ENCODE measurements at places on chromosomes 12 and 14.

DNA sequence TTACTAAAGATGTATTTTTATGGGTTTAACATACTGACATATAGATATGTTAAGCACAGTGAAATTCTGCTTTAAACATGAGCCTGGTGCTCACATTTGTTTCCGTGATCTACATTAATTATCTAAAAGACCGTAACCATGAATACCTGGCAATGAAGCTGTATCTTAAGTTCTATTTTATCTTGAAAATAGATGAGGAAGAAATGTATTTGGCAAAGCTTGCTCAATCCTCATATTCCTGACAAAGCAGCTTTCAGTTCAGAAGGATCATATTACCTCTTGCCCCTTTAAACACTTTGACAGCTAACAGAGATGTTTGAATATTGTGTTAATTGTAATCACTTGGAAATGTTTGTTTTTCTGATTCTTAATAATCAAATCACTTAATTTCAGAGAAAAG is 9.8 kb downstream of the EPYC start:
- no peak for DNase-seq

DNA sequence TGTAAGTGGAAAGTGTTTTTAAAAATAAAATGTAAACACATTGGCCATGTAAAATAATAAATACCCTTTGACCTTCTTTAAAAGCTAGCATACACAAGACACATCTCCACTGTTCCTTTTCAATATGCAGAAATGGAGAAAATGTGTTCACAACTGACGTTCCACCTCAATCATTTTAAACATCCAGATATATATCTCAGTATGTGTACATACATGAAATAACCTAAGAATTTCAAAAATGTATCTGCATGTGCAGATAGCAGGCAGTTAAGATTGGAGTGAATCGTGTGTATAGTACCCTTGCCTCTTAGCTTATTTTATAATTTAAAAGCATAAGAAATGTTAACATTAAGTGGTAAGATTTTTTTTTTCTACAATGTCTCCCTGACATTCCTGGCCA is 406.2 kb upstream of the FLRT2 start:
- DNase-seq = no peak

DNA sequence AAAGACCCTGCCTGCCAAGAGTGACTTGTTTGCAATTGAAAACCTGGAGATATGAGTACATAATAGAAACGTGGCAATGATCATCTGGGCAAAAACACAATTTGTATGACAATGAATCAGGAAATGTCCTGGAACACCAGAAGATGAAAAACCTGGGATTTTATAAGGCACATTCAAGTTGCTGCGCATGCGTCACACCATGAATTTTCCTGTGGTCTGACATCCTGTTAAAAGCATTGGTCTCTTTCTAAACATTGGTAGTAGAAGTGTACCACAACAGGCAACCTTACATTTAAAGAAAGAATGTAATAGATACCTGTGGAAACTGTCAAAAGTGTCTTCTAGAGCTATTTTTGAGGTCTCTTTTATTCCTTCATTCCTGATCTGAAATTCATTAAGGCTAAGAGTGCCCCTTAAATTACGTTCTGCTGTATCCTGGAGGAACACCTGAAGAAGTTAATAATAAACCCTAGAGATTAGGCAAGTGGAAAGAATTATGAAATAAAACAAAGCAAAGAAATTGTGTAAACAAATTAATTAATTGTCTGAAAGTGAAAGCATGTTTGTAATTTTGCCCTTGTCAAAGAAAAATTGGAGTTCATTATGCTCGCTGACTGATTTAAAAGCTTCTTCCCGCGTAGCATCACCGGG is 676.5 kb downstream of the DIO2 start:
- DNase-seq = no peak

DNA sequence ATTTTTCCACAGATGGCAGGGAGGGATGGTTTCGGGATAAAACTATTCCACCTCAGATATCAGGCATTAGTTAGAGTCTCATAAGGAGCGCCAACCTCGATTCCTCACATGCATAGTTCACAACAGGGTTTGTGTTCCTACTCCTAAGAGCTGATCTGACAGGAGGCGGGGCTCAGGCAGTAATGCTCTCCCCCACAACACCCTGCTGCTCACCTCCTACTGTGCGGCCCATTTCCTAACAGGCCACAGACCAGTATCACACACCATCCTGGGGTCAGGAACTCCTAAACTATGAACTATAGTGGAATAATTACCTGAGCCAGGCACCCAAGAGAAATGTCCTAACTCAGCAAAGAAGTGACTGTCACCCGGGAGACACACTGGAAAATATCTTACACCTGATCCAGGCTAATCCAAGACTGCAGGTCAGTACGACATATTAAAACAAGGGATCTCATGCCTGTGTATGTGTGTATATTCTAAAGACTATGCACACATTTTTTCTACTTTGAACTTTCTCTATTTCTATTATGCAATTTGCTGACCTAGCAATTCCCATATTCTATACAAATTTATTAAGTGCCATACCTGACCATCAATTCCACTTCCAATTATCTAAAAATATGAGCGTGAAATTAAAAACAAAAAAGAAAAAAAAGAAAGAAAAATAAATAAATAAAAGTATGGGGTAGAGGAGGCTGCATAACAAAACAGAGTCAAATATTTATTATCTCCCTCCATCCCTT is 4.7 kb downstream of the NAA25 start:
- DNase-seq = no peak

GRCh38 chr12:41924111-41924510 is 220.6 kb downstream of the GXYLT1 start:
- DNase-seq = no peak

DNA sequence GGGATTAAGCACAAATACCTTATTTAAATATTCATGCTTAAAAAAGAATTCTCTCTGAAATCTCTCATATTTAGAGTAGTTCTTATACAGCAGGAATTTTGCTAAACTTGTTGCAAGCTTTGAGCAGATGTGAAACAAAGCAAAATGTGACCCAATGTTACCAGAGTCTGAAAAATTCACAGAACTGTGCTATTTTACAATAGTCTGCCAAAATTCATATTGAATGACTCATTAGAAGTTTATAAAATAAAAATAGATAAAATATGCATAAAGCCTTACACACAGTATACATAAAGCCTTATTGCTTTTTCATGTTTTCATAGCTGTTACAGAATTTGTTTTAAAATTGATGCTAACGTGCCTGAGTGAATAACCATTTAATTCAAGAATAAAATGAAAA is 17.8 kb upstream of the RHOJ start:
- no peak for DNase-seq

DNA sequence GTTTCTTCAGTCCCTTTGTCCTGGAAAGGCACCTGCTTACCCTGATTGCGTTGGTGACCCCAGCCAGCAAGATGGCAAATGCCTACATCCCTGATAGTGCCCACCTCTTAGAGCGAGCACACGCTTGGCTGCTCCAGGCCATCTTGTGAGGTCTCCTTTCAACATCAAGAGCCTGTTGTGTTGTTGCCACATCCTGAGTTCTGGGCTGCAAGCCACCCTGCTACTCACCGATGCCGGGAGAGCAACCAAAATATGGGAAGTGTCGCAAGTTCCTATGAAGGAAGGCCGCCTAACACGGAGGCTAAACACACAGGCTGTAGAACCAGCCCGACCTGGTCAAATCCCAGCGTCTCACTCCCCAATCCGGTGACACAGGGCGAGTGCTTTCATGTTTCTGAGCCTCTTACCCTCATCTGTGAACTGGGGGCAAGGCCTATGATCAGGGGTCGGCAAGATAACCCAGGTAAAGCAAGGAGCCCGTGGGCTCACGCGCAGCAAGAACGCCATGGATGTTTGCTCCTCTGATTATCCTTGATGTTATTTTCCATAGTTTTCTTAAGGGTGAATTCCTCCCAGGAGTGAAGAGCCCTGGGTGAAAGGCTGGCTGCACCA is 98.4 kb downstream of the LGMN start:
- DNase-seq = no peak

GRCh38 chr14:95464514-95464913 is 51.9 kb downstream of the SYNE3 start:
- DNase-seq = no peak

- no peak for DNase-seq
Observed at GRCh38 chr14:88005050-88005481, at the start of gene GPR65. Gene GPR65, plus strand, starts transcription at chr14:88005135. Its CDS starts 5,713 bp downstream, at chr14:88010848.

DNA sequence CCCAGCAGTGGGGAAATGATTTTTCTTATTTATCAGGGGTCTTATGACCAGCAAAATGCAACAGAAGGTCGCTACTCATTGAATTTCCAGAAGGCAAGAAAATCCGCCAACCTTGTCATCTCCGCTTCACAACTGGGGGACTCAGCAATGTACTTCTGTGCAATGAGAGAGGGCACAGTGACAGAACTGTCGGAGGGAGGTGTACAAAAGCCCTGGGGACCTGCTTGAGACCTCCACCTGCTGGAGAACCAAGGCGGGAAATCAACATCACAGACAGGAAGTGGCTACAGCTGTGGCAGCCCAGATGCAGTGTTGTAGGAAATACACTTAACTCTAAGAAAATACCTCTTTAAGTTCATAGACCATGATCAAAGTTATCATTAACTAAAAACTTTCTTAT is 250.9 kb upstream of the OR4E1 start:
- DNase-seq = no peak

- DNase-seq = no peak
Observed at GRCh38 chr14:71911669-71912068, 20.6 kb upstream of the RGS6 start.

- DNase-seq = no peak
Observed at GRCh38 chr14:97153527-97153926, 356.3 kb downstream of the VRK1 start.

DNA sequence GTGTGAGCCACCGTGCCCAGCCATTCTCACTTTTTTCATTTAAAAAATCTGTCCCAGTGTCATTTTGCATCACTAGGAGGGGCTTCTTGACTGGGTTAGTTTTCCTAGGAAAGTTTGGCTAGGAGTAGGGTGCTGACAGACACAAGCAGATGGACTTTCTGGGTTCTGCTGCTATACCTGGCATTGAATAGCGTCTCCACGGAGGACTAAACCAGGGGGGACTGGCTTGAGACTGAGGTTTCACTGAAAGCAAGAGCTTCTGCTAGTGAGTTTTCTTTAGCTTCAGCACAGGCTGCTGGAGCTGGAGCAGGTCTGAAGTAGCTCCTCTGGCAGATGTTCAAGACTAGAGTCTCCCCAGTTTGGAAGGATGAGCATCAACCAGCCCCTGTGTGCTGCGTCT is 1.4 kb downstream of the SLC10A1 start:
- no peak for DNase-seq

GRCh38 chr12:62606654-62607053 is 140.0 kb downstream of the MON2 start:
- no peak for DNase-seq

- DNase-seq = no peak
Observed at GRCh38 chr14:21525571-21525961, 580 bp downstream of the SALL2 start.

Measured in C1 segment of cervical spinal cord (tissue), 14 donors.